ENCODE measurements at places on chromosomes 11 and 22.

DNA sequence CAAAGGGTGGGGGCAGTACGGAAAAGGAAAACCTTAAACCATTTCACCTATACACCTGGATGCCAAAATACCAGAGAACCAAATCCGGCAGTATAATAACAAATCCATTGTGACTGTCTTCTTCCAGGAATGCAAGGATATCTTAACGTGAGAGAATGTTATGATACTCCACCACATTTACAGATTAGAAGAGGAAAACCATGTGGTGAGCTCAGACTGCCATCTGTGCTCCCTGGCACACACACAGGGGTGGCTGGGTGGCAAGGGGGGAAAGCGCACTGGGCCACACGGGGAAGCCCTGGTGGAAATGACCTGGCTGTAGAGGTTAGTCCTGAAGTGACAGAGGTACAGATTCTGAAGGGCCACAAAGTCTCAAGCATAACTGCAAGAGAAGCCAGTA, 9.9 kb downstream of the EIF1AD start:
- no peak for DNase-seq

- DNase-seq = no peak
These were observed 56.3 kb downstream of the CD82 start for GRCh38 chr11:44621784-44622183.

DNA sequence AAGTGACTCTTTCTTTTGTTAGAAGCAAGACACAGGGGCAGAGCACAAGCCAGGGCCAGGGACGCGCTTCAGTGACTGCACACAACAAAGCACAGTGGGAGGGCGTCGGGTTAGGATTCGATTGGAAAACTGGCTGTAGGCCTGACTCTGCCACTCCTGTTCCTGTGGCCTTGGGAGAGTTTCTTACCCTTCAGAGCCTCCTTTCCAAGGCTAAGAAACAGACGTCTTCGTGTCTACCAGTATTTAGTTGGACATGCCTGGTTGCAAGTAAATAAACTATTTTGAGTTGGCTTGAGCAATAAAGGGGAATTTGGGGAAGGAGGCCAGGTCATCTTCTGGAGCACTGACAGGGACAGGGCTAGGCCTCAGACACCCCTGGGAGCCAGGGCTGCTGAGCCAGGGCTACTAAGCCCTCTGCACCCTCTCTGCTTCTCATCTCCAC, 549.1 kb downstream of the INSC start:
- no peak for DNase-seq

DNA sequence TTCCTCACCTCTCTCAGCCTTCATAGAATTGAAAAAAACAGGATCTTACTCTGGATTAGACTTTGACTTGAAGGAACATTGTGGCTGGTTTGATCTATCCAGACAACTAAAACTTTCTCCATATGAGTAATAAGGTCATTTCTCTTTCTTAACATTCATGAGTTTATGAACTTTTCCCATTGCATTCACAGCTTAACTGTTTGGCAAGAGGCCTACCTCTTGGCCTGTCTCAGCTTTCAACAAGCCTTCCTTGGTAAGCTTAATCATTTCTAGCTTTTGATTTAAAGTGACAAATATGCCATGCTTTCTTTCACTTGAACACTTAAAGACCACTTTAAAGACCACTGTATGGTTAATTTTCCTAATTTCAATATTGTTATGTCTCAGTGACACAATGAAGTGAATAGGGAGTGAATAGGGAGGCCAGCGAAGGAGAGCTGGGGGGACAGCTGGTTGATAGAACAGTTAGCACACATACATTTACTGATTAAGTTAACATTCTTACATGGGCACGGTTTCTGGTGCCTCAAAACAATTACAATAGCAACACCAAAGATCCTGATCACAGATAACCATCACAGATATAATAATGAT, 17.0 kb downstream of the IMMP1L start:
- no peak for DNase-seq

DNA sequence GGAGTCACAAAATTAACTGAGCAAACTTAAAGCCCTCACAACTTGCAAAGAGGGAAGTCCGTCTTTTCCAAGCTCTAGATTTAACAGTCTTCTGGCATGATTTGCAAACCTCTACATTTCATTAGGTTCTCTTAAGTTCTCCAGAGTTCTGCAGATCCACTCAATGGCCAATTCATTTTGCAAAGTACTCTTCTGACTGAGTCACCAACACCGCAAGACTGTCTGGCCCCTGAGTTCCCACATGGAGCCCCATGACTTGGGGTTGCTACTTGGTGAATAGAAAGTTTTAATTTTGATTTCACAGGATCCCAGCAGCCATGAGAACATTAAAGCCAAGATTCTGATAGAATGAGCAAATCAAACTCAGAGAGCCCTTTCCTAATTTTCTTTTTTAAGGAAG, 134.5 kb downstream of the PLEKHA7 start:
- no peak for DNase-seq

- no peak for DNase-seq
These were observed 80.1 kb downstream of the C2CD3 start for GRCh38 chr11:74090701-74091100.

DNA sequence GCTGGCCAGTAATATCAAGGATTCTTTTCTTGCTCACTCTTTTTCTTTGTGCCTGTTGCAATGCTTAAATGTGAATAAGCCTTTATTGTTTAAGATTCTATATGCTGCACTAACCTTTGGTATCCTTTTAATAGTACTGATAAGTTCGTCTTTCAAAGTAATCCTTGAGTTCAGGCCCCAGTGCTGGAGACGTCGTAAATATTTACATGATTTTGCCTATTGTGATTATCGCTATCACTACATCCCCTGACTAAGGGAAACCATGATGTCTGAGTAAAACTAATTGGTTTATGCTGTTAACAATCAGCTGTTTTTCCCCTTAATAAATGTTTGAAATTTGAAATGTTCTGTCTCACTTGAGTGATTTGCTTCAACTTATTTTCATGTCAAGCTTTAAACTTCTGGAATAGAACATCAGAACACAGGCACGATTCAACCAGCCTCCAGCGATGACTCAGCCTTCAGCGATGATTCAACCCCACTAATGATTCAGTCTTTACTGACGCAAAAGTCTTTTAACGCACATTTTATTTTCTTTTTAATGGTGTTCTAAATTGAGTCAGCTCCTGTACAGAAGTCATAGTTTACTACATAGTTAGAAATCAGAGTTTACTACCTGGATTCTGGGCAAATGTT, 3.9 kb downstream of the HTATIP2 start:
- peak; percentile 26 for DNase-seq

- no peak for DNase-seq
These were observed 30.6 kb downstream of the IGHMBP2 start for GRCh38 chr11:68934321-68934645.

GRCh38 chr11:118216621-118217481, 8.0 kb downstream of the JAML start:
- DNase-seq = no peak

GRCh38 chr22:35995772-35996171, 32.9 kb downstream of the RBFOX2 start:
- DNase-seq = no peak

DNA sequence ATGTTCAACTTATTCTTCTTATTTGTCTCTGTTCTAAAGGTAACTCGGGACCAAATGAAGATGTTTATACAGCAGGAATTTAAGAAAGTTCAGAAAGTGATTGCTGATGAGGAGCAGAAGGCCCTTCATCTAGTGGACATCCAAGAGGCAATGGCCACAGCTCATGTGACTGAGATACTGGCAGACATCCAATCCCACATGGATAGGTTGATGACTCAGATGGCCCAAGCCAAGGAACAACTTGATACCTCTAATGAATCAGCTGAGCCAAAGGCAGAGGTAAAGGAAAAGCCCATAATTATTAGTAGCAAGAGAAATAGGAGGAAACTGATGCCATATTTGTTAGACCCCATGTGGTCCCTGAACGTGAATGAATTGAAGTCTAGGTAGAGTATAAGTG, 63.3 kb downstream of the TRIM44 start:
- DNase-seq = no peak

- no peak for DNase-seq
These were observed 827.4 kb downstream of the OPCML start for GRCh38 chr11:132704781-132705375.

- DNase-seq = no peak
These were observed 5.6 kb downstream of the MN1 start for GRCh38 chr22:27795696-27796517.

DNA sequence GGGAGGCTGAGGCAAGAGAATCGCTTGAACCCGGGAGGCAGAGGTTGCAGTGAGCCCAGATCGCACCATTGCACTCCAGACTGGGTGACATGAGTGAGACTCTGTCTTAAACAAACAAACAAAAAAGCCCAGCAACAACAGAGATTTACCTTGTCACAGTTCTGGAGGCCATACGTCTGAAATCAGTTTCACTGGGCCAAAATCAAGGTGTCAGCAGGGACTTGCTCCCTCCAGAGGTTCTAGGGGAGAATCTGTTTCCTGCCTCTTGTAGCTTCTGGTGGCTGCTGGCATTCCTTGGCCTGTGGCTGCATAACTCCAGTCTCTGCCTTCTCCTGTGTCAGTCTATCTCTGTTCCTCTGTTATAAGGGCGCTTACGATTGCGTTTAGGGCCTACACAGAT, 1.5 kb downstream of the DDX10 start:
- no peak for DNase-seq

DNA sequence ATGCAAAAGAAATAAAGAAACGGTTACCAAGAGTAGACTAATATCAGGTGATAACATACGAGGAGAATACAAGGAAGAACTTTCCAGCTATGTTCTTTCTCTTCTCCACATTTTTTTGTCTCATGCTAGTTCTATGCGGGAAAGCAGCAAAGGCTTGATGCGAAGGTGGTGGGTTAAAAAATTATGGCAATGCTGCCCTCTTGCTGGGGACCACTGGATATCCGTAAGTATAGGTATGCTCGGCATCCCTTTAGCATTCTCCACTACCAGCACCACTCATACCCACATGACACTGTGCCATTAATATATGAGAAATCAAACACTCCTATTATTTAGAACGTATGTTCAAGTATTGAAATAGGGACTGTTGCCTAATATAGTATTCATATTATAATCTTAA, 776.4 kb downstream of the LRRC4C start:
- DNase-seq = no peak

DNA sequence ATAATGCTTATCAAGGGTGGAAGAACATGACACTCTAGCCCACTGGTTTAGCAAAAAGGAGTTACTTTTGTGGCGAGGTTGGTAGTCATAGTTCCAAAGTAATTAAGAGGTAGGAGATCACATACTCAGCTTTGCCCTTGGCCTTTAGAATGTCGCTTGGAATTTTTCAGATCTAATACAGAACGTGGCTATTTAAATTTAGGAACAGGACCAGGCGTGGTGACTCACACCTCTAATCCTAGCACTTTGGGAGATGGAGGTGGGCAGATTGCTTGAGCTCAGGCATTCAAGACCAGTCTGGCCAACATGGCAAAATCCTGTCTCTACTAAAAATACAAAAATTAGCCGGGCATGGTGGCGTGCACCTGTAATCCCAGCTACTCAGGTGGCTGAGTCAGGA, 26.1 kb upstream of the ZNRF3 start:
- DNase-seq = no peak

- DNase-seq = no peak
These were observed 133.5 kb downstream of the MYO18B start for GRCh38 chr22:25875461-25875860.

DNA sequence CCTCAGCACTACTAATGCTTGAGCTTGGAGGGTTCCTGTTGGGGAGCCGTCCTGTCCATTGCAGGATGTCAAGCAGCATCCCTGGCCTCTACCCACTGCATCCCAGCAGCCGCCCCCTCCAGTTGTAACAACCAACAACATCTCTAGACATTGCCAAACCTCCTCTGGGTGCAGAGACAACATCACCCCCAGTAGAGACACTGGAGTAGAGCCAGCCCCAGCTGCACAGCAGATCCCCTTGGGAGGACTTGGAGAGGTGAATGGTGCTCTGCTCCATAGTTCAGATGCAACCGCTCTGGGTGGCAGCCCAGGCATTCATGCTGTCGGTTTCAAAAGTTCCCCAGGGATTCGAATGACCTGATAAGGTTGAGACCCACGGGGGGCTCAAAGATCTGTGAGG, 259.0 kb downstream of the MN1 start:
- DNase-seq = no peak

GRCh38 chr11:93783362-93783761, 720 bp upstream of the MED17 start:
- no peak for DNase-seq

DNA sequence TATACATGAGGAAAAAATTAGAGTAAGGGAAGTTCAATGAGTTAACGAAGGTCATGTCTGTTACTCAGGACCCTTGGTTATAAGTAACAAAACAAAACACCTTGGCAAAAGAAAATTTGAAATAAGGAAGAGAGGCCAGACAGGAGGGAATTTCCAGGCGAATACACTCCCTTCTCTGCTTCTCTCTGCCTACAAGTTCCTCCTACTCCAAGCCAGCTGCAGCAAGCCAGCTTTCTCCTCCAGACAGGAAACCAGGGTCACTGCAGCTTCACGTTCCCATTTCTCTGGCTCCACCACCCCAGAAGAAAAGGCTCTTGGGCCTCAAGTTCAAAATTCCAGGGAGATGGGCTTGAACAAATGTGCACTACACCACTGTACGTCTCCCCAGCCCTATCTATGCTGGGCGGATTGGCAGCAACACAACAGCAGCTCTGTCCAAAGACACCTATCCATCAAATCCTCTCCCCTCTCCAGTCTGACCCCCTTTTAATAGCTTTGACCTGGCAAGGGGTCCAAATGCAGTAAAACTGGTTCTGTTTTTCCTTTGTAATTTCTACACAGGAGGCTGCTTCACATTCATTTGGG, 27.7 kb downstream of the SMCO4 start:
- DNase-seq = no peak

- DNase-seq = no peak
These were observed 10.6 kb upstream of the TPH1 start for GRCh38 chr11:18056561-18057181.

DNA sequence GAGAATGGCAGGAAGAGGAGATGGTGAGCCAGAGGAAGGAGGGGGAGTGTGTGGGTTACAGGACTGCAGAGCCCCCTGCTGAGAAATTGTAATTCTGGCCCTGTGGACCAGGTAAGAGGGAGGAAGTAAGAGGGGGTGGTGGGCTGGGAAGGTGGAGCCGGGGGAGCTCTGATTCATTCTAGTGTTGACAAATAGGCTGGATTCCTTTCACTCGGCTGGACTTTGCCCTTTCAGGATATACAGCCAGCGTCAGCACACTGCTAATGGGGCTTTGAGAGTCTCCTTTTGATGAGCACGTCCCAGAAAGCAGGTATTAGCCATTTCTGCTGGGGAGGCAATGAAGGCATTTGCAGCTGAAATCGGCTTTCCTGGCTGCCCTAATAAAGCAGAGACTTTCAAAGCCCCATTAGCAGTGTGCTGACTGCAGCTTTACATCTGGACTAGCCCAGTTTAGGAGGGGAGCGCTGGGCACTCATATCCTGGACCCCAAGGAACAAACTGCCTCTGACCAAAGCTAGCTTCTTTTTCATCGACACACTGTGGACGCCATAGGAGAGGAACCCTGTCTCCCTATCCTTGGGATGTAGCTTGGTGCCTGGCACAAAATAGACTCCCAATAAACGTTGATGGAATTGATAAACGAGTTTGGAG, 44.8 kb upstream of the CADM1 start:
- no peak for DNase-seq

DNA sequence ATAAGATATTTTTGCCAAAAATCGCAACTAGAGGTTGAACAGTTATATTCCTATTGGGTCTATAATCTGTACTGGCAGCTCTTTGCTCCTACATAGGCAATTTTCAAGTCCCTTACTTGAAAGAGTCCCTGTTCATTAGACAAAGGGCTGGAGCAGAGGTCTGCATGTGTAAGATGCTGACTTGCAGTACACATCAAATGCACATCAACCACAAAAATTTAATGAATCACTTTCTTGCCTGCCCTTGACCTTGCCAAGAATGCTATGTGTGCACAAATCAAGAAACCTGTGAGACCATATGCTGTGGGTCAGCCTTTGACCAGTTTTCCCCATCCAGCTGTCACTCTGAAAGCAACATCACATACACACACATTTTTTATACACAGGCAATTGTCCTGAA, 661.5 kb downstream of the LRRC4C start:
- DNase-seq = no peak
